Stimulated activated CD4-positive, alpha-beta T cell treated with anti-CD3 and anti-CD28 coated beads, Interleukin-4, amount 100 ng/mL, for 1 hour (primary cell): ENCODE measurements at places on chromosomes 11 and 22.

- no peak for DNase-seq
Observed at GRCh38 chr22:40322818-40323447, 23.4 kb upstream of the ADSL start.

DNA sequence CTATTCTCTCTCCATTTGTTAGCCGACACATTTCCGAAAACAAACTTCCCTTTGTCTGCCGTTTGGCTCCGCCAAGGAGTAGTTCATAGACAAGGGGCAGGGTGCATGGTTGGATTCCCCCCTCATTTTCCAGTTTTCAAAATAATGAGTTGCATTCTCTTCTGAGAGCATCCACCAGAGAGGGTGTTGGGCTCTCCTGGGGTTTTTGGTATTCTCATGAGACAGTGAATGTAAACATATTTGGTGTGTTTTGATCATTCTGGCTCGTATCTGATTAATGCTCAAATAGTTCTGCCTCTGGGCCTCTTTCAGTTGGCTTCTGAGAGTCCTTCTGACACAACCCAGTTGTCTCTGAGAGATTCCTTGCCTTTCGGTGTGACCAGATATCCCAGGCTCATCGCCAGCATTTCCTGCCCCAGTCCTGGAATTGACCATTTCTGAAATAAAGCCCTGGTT, 21.7 kb downstream of the GRAMD4 start:
- DNase-seq = no peak

GRCh38 chr22:27730641-27731433, 70.7 kb downstream of the MN1 start:
- DNase-seq = no peak

DNA sequence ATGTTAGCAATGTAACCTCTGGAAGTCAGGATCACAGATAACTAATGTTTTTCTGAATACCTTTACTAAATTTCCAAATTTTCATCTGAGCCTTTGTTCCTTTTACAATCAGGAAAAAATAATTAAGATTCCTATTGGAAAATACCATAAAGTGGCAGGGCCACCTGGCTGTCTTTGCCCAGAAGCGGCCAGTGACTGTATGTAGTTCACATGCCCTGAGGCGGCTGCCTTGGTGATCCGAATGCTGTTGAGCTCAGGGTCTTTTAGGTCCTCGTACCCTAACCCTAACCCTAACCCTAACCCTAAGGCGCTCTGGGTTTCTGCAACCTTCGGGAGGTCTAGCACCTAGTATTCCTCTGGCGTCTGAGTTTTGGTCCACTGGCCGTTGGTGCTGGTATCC, 8.5 kb upstream of the ARFGAP3 start:
- DNase-seq = no peak

GRCh38 chr11:74069146-74070046, 60.5 kb upstream of the UCP3 start:
- DNase-seq = no peak

DNA sequence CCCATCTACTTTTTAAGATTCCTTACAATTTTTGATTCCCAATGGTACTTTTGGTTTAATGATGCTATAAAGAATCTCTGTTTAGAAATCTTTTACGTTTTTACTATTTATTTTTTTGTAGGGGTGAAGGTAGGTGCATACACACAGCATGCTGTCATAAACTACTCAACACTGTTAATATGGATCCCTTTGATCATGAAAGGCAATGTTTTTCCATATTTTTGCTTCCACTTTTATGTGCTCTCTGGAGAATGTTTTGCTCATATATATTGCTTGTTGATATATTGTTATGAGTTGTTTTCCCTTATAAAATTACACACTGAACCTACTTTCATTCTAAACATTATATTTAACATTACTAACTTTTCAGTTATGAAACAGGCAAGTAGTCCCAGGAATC, 123.6 kb upstream of the TP53AIP1 start:
- DNase-seq = no peak

DNA sequence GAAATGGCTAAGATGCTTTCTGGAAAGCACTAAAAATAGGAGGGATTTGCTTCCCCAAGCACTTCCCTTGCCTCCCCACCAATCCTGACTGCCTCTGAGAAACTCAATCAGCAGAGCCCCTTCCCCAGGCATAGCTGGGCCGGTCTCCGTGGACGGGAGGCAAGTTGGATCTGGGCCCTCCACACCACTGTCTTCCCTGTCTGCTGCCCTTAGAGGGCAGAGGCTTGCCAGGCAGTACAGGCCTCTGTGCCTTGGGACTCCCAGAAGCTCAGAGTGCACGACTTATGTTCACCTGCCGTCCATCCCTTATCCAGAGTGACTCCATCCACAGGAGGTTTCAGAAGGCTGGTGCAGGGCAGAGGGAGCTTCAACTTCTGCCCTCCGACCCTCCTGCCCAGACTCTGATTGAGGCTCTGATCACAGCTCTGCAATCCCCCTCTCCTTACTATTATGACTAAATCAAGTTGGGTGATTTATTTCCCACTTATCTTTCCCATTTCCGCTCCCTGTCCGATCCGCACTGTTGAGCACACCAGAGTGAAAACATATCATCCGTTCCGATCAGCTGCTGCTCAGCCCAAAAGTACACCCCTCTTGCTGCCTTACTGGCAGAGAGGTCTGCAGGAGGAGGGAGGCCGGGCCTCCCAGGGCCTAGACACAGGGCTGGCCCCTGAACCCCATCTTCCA, 71.8 kb downstream of the DSCAML1 start:
- DNase-seq = no peak

DNA sequence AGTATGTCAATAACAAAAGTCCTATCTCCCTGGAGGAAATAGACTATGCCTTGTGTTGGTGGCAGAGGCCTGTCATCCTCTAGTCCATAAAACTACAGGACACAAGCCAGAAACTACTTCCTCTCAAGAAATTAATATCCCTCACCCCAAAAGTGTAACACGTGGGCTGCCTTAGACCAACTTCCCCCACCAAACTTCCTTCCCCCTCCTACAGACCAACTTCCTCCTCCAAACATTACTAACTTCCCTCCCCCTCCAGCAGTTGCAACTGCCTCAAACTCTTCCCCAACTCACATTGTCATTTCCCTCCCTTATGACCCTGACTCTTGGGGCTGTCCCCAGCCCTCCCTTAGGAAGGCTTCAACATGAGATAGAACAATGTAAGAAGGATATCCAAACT, 6.3 kb downstream of the OR52K2 start:
- no peak for DNase-seq

DNA sequence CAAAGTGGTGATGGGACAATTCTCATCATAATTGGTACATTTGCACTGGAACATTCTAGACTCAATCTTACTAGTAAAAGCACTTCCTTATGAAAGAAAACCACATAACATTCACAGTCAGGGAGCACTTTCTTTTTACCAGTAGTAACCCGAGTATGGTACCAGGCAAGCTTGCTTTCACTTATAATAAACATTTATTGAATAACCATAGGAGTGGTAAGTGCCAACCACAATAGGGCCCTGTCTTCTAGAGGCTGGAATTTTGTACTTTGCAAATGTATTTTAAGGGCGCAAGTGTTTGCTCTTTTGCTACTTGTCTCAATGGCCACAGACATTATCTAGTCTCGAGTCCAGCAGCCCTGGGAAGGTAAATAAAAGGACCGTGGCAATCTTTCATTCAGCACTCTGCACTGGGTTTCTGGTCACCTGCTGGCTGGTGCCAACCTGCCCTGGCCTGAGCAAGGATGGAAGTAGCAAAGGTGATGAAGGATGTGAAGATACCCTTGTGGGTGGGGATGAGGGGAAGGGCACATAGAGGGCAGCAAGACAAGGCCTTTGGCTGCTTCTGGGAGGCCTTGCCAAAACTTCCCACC, 24.2 kb downstream of the C22orf31 start:
- no peak for DNase-seq
